ENCODE measurements at places on chromosomes 16 and 17.

DNA sequence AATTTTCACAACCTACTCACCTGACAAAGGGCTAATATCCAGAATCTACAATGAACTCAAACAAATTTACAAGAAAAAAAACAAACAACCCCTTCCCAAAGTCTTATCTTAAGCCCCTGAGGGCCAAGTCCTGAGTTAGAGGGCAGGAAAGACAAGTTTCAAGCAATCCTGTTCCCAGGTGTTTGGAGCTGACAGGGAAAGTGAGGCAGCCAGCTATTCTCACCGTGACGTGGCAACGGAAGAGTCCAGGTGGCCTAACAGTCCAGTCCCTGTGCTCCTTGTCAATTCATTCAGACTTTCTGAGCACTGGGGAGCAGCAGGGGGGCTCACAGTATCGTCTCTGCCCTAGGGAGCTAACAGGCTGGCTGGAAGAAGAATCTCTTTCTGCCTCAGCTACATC lies 89.7 kb upstream of the RCVRN start:
- no peak for DNase-seq

- DNase-seq = no peak
These were observed 7.7 kb downstream of the SCGB1C2 start for GRCh38 chr17:144936-145670.

GRCh38 chr16:53950677-53951076 lies 246.7 kb downstream of the FTO start:
- no peak for DNase-seq

GRCh38 chr16:11700264-11701029 lies 32.2 kb downstream of the SNN start:
- DNase-seq = no peak

DNA sequence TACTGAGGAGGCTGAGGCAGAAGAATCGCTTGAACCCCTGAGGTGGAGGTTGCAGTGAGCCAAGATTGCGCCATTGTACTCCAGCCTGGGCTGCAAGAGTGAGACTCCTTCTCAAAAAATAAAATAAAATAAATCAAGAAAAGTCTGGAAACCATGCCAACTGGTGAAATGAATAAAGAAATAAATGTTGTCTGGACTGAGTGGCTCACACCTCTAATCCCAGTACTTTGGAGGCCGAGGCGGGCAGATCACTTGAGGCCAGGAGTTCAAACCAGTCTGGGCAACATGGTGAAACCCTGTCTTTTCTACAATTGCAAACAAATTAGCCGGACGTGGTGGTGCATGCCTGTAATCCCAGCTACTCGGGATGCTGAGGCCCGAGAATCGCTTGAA lies 744 bp upstream of the LRRC37A3 start:
- DNase-seq = peak; percentile 49

Measured in retina (tissue), 1 donor.